ENCODE measurements at places on chromosomes 3 and 15. TPM values are rescaled to one million over a fixed set of nuclear protein-coding genes. Genes with fewer than 3 reads are reported as not detected.
A peak's percentile ranks its signal among the peaks of the same experiment; 100 is the strongest.

Gene EFCC1
- 1.0 TPM for total RNA-seq

GRCh38 chr3:194348354-194348753, 2.8 kb downstream of the CPN2 start:
- DNase-seq = no peak

DNA sequence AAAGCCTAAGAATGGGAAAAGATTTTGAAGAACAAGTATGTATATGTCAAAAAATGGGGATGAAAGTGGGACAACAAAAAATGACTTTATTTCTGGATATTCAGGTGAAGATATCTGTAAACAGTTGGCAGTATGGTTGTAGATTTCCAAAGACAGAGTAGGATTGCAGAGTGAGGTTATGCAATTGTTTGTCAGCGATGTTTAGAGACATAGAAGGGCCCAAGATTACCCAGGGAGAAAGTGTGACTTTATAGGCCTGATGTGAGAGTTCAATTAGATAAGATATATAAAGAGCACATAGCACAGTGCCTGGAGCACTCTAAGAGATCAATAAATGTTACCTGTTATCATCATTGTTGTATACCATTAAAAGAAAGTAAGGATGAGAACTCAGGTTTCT, 319.8 kb downstream of the DOCK3 start:
- no peak for DNase-seq

Gene ITIH4
- 4.1 TPM for total RNA-seq

GRCh38 chr3:102614021-102614569, 179.3 kb downstream of the ZPLD1 start:
- no peak for DNase-seq

- no peak for DNase-seq
Measured at GRCh38 chr3:127041933-127042332, 59.0 kb downstream of the PLXNA1 start.

Gene LRRIQ4
- total RNA-seq = not detected

DNA sequence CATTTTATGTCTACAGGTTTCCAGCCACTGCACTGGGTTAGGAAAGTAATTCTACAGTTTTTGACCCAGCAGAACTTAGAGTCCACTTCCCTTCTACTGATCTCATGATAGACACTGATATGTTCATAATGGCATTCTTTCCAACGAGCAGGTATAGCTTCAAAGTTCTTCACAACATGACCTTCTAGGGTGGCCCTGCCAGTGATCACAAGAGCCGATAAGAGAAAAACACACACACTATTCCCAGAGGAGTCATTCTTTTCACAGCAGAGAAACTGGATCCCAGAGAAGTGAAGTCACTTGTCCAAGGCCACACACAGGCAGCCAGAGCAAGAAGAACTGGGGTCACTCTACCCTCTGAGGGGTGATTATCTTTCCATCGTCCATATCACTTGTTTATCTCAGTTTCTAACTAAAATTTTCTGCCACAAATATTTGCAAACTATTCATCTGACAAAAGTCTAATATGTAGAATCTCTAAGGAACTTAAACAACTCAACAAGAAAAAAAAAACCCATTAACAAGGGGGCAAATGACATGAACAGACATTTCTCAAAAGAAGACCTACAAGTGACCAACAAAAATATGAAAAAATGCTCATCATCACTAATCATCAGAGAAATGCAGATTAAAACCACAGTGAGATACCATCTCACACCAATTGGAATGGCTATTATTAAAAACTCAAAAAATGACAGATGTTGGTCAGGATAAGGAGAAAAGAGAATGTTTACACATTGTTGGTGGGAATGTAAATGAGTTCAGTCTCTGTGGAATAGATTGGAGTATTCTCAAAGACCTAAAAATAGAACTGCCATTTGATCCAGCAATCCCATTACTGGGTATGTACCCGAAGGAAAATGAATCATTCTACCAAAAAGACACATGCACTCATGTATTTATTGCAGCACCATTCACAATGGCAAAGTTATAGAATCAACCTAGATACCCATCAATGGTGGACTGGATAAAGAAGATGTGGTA, 31.5 kb downstream of the SPTSSB start:
- no peak for DNase-seq

- DNase-seq = no peak
Measured at GRCh38 chr3:27577504-27577903, 93.3 kb upstream of the SLC4A7 start.

DNA sequence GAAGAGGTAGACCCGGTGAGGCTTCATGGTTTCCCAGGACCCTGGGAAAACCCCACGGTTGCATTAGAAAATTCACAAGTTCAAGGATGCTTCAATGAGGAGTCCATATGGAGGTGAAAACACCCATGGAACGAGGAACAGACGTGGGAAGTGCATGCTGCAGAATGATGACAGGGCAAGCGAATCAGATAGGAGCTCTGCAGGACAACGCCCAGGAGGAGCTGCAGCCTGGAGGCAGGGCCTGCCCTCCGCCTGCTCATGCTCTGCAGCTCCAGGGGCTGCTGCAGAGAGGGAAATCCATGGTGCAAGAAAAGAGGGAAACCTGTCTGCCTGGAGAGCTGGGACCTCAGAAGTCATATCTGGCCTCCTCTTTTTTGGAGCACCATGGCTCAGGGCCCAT, 61.5 kb downstream of the NUP210 start:
- DNase-seq = no peak

DNA sequence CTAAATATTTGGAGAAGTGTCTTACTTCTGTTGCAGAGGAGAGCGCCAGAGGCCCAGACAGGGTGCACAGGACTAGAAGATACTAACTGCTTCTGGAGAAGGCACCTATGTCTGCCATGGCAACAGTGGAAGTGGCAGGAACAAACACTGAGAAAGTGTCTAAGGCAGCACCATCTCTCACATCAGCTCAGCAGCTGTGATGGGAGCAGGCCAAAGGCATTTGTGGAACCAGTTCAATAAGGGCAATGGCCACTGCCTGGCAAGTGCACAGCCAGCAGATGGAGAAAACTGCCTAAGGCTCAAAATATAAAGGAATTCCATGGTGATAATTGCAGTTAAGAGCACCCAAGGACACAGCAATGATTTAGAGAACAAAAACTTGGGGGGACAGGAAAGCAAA, 563.0 kb upstream of the CCDC54 start:
- no peak for DNase-seq

DNA sequence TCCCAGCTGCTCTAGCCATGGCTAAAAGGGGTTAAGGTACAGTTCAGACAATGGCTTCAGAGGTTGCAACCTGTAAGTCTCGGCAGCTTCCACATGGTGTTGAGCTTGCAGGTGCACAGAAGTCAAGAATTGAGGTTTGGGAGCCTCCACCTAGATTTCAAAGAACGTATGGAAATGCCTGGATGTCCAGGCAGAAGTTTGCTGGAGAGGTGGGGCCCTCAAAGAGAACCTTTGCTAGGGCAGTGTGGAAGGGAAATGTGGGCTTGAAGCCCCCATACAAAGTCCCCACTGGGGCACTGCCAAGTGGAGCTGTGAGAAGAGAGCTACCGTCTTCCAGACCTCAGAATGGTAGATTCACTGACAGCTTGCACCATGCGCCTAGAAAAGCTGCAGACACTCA, 73.7 kb downstream of the STT3B start:
- DNase-seq = no peak

DNA sequence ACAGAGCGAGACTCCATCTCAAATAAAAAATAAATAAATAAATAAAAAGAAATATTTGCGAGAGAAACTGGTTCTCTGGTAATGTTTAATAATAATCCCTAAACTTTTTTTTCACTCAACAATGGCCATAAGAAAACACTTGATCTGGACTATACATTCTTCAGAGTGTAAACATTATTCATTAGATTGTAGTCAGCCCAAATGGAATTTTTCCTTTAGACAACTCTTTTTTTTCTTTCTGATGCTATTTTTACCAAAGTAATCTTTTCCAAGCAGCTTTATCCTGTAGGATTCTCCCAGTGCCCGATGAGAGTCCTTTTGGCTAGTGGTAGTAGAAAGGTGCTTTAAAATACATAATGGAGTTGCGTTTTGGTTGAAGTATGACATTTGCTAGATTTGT, 90.4 kb downstream of the NEDD4 start:
- DNase-seq = no peak

DNA sequence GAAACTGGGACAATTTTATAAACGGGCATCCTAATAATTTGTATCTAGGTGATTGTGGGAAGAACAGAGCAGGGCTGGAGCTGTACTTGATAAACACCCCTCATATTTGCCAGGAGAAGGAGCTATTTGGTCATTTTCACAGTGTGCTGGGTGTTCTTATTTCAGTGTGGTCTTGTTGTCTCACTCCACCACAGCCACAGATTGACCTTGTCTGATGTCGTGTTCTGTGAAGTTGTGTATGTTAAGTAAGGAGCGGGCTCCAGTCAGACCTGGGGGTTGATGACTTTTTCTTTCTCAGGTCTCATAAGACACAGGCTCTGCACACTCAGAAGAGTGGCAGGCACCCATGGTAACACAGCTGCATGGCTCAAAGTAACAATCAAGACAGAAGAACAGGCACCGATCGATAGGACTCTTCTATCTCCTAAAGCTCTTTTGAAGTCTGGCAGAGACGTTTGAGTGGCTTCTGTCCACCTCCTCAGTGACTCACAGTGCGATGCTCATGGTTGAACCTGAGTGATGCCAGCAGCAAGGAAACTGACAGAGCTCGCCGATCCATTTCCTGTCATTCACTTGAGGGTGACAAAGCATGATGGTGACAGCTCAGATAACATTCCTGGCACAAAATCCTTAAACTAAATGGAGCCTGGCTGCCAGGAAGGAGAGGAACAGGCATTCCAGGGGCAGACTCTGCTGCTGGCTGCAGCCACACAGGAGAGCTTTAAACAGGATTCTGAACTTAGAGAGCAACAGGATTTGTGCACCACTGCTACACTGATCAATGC, 20.8 kb downstream of the DPH3 start:
- no peak for DNase-seq

Gene FEZF2
- not detected for total RNA-seq

- no peak for DNase-seq
Measured at GRCh38 chr15:63480441-63480821, 24.0 kb upstream of the USP3 start.

Gene CFAP161
- 0.15 TPM for total RNA-seq

Gene WDR93
- total RNA-seq = 0.42 TPM

GRCh38 chr3:13012221-13012691, 61.0 kb downstream of the IQSEC1 start:
- DNase-seq = no peak

Gene KLHL40
- total RNA-seq = not detected

Gene SCAANT1
- total RNA-seq = not detected

Gene CPLX3
- total RNA-seq = not detected

- peak; percentile 92 for DNase-seq
Measured at GRCh38 chr3:127304121-127304744, 16.4 kb upstream of the PRR20G start.

- DNase-seq = no peak
Measured at GRCh38 chr15:95274101-95274500, 1042.7 kb downstream of the MCTP2 start.

DNA sequence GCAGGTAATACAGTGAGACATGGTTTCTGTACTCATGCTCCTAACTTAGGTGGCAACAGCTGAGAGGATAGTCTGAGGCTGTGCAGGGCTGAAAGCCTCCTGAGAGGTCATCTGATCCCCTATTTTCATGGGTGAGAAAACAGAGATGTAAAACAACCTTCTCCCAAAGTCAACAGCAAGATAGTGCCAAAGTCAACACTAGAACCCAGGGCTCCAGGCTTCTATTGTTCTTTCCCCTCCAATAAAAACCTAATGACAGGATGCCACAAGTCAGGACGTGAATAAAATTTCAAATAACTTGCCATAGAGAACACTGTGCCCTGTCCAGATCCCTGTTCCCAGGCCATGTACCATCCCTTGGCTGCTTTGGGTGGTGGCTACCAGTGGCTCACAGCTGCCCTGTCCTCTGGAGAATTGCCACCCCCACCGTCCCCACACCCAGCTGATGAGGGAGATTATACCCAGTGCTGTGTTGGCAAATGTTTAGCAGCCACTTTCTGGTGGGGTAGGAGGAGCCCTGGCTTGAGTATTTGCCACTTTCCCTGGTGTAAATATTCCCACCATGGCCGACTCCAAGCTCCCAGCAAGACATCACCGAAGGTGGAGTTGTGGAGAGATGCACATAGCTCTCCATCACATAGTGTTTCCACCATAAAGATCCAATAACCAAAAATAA, 54.8 kb downstream of the SRGAP3 start:
- no peak for DNase-seq

DNA sequence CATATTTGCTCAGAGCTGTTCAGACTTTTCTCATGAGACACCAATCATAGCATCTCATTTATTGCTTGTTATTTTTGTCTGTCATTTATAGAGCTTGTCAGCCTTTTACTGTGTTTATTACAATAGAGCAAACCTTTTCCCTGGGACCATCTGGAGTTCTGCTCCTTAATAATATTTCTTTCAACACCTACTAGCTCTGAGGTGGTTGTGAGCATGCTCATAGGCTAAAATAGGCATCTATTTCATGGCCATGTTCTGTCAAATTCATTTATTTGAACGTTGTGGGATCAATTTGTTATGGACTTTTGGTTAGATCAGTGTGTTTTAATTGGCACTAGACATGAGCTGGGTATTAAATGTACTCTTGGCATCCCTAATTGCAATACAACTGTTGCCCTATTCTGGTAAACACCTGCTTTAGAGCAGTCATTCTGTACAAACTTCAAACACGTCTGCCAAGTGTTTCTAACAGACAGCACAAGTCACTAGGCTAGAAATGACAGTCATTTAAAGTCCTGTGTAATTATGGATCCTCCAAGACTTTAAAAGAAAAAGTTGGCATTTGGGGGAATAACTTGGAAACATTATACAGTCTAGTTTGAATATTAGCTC, 766.3 kb downstream of the ZNF385D start:
- DNase-seq = no peak

GRCh38 chr3:194130807-194131589, 5.0 kb upstream of the HES1 start:
- DNase-seq = no peak

DNA sequence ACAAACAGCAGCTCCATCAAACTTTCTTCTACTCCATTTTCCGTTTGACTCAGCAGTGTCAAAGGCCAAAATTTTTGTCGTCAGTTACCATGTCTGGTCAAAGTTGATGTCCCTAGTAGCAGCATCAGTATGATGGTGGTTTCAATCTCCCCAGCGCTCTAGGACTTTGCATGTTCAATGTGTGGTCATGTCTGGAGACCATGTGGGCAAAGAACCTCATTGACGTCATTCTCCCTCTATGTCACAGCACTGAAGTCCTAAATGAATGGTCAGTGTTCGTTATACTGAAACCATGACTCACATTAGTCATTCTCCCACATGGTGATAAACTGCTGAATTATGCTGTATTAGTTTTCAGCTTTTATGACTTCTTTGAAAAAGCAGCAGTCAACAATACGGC, 23.2 kb downstream of the SHC4 start:
- no peak for DNase-seq

Gene SLC9C1
- total RNA-seq = 0.79 TPM

GRCh38 chr3:139547666-139548065, 8.1 kb upstream of the RBP1 start:
- no peak for DNase-seq

Gene SKOR1
- 0.81 TPM for total RNA-seq

- no peak for DNase-seq
Measured at GRCh38 chr3:14810801-14811661, 7.7 kb upstream of the FGD5 start.

GRCh38 chr3:73787620-73788019, 162.9 kb upstream of the PDZRN3 start:
- DNase-seq = no peak

- no peak for DNase-seq
Measured at GRCh38 chr3:180828723-180829408, 83.6 kb upstream of the FXR1 start.

GRCh38 chr15:34693053-34693744, 61.6 kb downstream of the GJD2 start:
- no peak for DNase-seq
